ENCODE measurements at places on chromosomes 2 and 18.

GRCh38 chr2:232741972-232742371 lies 34.4 kb downstream of the KCNJ13 start:
- DNase-seq = no peak

- no peak for DNase-seq
These were observed 162.6 kb downstream of the ANKRD44 start for GRCh38 chr2:197147942-197148341.

DNA sequence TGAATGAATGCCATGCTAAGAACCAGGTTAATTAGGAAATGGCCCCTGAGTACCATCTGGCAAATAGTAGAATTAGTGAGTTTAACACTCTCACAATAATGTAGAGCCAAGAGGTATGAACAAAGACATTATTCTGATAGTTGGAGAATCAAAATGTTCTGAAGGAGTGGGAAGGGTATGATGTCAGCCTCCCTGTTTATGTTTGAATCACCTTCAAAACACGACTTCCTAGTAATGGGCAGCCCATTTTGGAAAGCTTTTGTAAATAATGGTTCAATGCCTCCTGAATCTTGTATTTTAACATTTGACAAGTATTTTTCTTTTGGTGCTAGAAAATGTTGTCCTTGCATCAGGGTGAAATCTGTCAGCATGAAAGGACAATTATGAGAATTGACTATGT lies 108.3 kb downstream of the DSEL start:
- DNase-seq = no peak

DNA sequence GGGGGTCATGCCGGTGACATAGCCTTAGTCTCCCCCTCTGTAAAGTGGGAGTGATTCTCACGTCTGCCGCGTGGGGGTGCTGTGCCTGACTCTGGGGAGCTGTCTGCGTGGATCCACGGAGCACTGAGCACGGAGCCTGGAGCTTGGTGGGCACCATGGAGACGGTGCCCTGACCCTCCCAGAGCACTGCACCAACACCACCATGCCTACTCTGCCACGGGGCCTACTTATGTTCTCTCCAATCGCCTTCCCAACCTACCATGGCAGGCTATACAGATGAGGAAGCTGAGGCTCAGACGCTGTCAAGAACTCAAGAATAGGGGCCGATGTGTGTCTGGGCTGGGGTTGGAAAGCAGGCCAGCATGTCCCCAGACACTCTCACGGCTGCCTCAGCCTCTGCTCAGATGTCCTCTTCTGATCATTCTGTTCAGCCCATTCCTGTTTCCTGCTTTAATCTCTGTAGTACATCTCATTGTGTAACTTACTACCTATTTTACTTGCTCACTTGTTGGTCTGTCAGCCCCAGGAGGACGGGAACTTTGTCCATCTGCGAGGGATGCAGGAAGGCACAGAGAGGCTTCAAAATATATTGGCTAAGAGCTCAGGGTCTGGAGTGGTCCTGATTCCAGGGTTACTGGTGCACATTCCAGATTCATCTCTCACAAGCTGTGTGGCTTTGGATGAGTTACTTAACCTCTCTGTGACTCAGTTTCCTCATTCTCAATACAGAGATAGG lies 168.1 kb upstream of the HS6ST1 start:
- no peak for DNase-seq

GRCh38 chr18:65924904-65925303 lies 174.1 kb downstream of the CDH7 start:
- no peak for DNase-seq

DNA sequence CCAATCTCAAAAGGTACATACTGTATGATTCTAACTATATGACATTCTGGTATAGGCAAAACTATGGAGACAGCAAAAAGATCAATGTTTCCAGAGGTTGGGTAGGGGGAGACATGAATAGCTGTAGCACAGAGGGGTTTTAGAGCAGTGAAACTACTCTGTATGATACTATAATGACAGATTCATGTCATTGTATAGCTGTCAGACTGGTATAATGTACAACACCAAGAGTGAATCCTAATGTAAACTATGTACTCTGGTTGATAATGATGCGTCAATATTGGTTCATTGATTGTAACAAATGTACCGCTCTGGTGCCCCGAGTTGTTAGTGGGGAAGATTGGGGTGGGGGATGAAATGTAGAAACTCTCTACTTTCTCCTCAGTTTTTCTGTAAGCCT lies 172.4 kb upstream of the SPOPL start:
- no peak for DNase-seq

DNA sequence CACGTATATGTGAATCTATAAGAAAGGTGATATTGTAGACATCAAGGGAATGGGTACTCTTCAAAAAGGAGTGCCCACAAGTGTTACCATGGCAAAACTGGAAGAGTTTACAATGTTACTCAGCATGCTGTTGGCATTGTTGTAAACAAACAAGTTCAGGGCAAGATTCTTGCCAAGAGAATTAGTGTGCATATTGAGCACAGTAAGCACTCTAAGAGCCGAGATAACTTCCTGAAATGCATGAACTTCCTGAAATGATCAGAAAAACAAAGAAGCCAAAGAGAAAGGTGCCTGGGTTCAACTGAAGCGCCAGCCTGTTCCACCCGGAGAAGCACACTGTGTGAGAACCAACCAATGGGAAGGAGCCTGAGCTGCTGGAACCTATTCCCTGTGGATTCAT lies 101.0 kb downstream of the HS6ST1 start:
- DNase-seq = no peak

DNA sequence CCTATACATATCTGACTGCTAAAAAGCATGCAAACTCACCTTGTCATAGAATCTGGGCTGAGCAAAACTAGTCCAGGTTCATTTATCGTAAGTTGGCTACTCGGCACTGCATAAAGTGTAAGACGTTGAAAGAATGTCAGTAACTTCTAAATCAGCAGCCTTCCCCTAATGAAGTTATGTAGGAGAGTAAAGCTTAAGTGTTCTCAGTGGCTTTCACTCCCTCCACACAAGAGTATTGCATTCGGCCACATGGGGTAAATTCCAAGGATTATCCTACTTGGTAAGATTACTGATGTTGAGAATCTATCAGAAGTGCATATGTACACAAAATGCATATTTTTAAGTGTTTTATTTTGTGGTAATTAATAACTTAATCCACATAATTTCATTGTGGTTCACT lies 130.1 kb downstream of the LCLAT1 start:
- no peak for DNase-seq

- DNase-seq = no peak
These were observed 53.3 kb upstream of the TUBA3E start for GRCh38 chr2:130251535-130251872.

- no peak for DNase-seq
These were observed 10.8 kb downstream of the GLS start for GRCh38 chr2:190891372-190891771.

- DNase-seq = no peak
These were observed 9.5 kb upstream of the INSIG2 start for GRCh38 chr2:118078734-118079133.

DNA sequence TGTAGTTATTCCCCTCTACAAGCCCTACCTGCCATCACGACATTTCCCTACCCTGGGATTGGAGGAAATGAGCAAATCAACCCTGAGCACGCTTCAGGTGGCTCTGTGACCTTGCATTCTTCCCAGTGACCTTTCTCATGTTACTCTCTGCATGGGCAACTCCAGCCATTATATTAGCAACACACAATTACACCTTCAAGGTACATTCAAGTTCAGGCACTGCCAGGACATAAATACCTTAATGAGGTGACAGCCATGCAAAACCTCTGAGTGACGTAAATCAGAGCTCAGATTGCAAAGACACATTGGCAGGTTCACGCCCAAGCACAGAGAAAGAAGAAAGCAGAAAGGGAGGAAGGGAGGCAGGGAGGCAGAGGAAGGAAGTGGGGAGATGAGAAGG lies 68.7 kb upstream of the ALK start:
- DNase-seq = no peak
